ENCODE measurements at places on chromosomes 3 and 15. TPM values are rescaled to one million over a fixed set of nuclear protein-coding genes. Genes with fewer than 3 reads are reported as not detected.

- no peak for ATAC-seq
Measured at GRCh38 chr3:82568776-82569338, 807.4 kb upstream of the GBE1 start.

- no peak for ATAC-seq
Measured at GRCh38 chr15:85171736-85172135, 190.1 kb downstream of the PDE8A start.

- ATAC-seq: no peak
Measured at GRCh38 chr15:25478313-25478712, 39.5 kb upstream of the UBE3A start.

Gene AMT
- total RNA-seq: 0.88 TPM

Gene GPR160
- 1.4 TPM for total RNA-seq

Gene MST1R
- 14.1 TPM for total RNA-seq

Gene ISLR2
- 0.16 TPM for total RNA-seq

DNA sequence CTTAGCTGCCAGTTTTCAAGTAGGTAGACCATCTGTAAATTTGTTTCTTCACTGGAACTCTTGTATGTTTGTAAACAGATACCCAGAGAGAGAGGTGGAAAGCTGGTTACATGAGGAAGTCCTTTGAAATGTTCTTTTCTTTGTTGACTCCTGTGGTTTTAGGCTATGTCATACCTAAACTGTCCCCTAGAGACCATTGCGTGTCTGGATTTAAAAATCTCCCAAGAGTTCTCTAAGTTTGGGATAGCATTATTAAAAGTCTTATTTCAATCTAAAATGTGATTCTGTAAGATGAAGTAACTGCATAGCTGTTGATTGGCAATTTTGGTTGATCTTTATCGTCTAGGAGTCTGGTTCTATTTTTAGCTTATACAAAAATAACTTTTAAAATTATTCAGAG lies 127.2 kb downstream of the GHSR start:
- ATAC-seq: no peak

GRCh38 chr15:94467034-94467433 lies 235.7 kb downstream of the MCTP2 start:
- ATAC-seq: no peak

DNA sequence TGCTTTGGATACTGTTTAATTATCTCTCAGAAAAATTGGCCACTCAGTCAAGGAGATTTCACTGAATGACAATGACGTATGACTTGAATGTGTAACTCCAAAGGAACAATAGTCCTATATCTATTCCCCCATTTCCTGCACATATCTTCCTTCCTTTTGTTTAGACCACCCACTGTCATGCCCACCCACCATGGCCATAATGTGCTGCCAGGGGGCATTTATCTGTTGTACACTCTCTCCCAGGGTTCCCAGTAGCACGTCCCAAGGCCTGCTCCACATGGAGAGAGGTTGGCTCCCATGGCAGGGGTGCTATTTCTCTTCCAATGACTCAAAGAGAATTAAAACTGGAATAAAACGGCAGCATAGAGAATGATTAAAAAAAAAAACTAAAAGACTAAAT lies 36.8 kb upstream of the CTNNB1 start:
- ATAC-seq: no peak

- ATAC-seq: peak; percentile 25
Measured at GRCh38 chr3:126448136-126448892, 27.4 kb downstream of the ZXDC start.
